ENCODE measurements at places on chromosomes 13 and 19.

- no peak for DNase-seq
Observed at GRCh38 chr13:89550938-89551337, 1796.5 kb upstream of the MIR17HG start.

GRCh38 chr19:5536337-5536894 is 31.3 kb downstream of the TINCR start:
- DNase-seq = peak; percentile 28

DNA sequence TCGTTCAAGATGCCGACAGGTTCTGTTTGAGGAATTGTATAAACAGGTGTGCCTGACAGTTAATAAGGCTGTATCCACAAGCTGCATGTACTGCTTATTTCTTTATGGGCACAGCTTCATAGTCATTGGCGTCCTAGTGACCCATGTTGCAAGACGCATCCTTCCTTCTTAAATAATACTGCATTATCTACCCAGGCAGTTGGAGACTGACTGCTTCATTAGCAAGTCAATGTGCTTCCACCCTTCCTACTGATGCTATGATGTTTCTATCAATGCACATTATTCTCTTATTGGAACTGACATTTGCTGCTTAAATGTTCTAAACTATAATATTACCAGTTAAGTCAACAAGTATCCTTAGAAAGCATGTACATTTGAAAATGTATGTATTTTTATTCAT is 950.0 kb upstream of the MIR17HG start:
- DNase-seq = no peak

GRCh38 chr13:110289174-110289573 is 17.8 kb downstream of the COL4A1 start:
- DNase-seq = no peak

GRCh38 chr13:113875429-113875815 is 11.5 kb upstream of the GAS6 start:
- no peak for DNase-seq

- no peak for DNase-seq
Observed at GRCh38 chr13:73991884-73992283, 142.3 kb downstream of the KLF12 start.

DNA sequence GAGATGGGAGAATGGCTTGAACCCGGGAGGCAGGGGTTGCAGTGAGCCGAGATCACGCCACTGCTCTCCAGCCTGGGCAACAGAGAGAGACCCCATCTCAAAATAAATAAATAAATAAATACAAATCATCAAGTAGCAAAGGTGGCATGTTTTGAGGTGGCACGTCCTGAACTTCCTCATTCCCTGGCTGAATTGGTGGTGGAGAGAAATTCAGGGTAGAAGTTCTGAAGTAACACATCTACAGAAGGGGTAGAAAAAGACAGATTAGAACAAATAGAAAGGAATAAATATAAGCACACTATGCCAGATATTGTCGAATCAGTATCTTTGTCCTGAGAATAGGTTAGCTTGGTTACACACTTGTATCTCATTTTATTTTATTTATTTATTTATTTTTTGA is 6.3 kb downstream of the IFI30 start:
- no peak for DNase-seq

DNA sequence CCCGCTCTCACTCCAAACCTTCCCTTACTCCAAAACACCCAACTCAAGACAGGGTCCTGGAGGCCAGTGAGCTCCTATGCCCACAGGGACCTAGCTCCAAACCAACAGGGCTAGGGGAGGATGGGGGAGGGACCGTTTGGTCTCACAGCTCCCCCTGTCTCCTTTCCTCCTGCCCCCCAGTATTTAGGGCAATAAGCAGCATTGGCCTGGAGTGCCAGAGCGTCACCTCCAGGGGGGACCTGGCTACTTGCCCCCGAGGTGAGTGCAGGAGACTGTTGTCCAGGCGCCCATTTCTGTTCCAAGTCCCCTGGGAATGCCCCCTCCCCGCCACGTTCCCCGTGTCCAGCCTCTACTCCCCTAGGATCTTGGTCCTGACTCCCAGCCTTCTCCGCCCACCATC is 792 bp downstream of the RETN start:
- DNase-seq = no peak

- no peak for DNase-seq
Observed at GRCh38 chr13:83340170-83340569, 542.1 kb downstream of the SLITRK1 start.

GRCh38 chr13:23847497-23847896 is 41.7 kb downstream of the MIPEP start:
- DNase-seq = no peak

DNA sequence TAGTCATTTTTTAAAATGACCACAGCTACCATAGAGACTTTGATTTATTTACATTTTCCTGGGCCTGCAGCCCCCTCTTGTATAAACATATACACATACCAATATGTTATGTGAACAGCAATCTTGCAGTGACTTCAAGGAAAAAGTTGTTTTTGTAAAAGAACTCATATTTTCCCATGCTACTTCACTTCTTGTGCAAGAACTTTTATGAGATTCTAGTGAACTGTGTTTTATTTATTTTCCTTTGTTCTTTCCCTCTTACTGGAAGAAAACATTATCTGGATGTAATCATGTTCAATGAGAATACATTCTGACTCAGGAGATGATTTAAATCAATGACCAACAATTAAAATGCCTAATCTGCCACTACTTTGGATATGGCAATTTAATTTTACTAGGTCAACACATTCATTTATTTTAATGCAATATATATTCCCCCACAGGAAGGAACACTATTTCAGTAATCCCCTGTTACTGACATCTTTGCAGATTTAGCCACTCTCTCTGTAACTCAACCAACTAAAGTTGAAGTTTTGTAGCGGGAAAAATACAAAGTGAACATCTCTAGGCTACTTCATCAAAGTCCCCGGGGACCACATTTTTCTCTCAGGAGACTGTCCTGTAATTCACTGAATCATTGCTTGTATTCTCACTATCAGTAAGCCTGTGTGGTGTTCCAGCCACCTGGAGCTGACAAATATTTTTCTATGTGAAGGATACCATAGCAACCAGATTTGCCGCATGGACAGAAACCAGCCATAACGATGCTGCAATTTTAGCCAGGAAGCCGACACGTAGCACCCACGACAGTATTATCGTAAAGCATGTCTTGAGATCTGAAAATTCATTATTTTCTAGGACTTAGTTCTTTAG is 90.5 kb downstream of the STARD13 start:
- DNase-seq = peak; percentile 59

DNA sequence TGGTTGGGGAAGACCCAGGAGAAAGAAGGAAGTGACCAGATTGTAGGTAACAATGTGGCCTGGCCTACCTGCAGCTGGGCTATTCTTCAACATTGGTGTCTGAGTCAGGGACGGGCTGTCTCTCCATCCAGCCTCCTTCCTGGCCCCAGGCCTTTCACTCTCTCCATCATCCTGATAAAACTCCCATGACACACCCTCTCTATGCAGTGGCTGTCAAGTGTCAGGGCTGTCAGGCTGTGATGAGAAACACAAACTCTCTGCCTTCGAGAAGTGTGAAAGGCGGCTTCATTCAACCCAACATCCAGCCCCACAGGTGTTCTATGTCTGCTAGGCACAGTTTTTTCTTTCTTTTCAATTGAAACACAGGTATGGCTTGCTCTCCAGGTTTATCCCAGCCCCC is 153.3 kb upstream of the VSTM2B start:
- DNase-seq = no peak

DNA sequence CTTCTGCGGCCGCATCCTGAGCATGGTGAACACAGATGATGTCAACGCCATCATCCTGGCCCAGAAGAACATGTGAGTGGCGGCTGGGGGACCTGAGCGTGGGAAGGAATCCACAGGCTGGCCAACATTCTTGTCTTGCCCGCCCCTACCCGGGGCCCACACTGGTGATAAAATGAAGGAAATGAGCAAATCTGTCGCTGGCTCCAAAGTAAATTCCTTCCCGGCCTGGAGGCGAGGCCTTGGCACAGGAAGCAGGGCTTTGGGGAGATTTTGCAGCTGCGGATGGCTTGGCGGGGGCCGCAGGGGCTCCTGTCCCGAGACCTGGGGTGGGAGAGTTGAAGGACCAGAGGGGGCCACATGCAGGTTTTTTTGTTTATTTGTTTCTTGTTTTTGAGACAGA is 4.4 kb downstream of the KXD1 start:
- no peak for DNase-seq

DNA sequence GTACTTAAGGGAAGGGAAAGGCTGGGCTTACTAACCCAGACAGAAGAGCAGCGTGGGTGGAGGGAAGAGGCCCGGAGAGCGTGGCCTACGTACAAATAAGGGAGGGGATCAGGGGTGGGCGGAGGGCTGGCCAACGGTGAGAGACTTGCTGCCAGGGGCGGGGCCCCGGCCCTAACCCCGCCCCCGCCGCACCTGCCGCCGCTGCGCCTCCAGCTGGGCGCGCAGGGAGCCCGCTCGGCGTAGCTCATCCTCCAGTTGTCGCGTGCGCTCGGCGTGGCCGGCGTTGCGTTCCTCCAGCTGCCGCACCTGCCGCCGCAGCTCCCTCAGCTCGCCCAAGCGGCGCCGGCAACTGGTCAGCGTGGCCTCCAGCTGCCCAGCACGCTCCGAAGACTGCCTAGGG is 5.7 kb downstream of the HOOK2 start:
- DNase-seq = peak; percentile 76

DNA sequence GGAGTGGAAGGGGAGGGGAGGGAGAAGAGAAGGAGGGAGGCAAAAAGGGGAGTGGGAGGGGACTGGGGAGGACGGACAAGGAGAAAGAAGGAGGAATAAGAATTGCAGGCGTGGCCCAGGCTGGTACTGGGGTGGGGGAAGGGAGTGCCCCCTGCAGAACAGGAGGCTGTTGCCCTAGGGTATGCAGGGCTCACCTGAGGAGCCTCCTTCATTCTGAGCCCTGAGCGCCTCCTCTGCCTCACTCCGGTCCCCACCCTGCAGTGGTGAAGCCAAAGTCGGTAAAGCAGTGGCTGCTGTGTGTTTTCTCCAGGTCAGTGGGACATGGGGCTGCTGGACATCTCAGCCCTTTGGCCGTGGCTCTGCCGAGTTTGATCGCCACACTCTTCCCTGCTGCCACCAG is 9.1 kb upstream of the CDC16 start:
- DNase-seq = peak; percentile 18

GRCh38 chr13:37456041-37456440 is 142.5 kb downstream of the POSTN start:
- DNase-seq = no peak

DNA sequence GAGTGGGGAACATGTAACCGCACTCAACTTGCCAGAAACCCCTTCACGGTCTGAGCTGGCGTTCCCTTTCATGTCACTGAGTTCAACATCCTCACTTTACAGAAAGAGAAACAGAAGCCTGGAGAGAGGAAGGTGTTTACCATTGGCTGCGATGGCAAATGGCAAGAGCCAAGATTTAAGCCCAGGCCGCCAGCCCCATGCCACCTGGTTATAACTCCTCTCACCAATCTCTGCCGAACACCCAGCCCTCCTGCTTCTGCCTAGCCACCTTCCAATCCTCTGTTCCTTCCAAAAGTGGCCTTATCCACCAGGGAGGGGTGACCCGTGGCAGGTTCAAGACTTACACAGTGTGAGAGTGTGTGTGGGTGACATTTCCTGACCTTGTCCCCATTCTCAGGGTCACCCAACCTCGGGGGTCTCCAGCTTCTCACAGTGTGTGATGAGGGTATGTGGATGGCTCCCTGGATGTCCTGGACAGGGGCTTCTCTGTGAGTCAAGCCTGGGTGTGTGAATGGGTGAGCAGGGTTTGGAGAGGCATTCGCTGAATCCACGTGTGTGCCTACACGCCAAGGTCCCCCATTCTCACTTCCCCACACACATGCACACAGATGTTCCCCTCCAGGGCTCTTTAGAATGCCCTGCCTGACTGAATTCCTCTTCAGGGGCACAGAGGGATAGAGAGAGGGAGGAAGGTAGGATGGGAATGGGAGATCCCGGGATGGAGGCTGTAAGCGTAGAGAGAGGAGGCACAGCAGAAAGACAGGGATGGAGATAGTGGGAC is 1.2 kb downstream of the CADM4 start:
- no peak for DNase-seq

GRCh38 chr19:54523403-54523802 is 20.8 kb downstream of the LAIR2 start:
- no peak for DNase-seq

GRCh38 chr13:101785858-101786257 is 333.4 kb downstream of the ITGBL1 start:
- peak; percentile 5 for DNase-seq

GRCh38 chr13:112078879-112079531 is 12.1 kb downstream of the SOX1 start:
- DNase-seq = no peak

DNA sequence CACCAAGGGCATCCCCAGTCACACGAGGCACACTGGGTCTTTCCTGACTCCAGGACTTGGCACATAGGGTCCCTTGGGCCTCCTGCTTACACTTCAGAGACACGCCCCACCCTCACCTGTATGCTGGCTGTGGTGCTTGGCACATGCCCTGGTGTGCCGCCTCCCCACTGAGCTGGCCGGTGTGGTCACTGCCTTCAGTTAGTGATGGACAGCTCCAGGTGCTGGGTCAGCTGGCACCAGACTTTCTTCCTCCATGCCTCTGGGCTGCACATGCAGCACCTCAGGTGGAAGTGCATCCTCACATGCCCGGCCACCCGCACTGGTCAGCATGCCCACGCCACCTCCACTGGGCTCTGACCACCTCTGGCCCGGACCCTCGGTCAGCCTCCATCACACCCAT is 52.9 kb downstream of the KLF2 start:
- DNase-seq = no peak

DNA sequence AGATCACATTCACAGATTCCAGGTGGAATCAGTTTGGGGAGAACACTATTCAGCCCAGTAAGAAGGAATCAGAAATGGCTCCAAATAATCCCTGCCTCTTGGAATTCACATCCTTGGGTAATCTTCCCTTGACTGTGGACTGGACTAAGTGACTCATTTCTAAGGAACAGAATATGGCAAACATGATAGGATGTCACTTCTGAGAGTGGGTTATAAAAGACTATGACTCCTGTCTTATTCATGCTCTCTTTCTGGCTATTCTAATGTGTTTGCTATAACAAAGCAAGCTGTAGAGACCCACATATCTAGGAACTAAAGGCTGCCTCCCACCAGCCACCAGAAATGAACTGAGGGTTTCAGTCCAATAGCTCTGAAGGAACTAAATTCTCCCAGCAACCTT is 37.8 kb downstream of the MBD3L2B start:
- no peak for DNase-seq

GRCh38 chr13:23674795-23675640 is 104.8 kb downstream of the TNFRSF19 start:
- peak; percentile 27 for DNase-seq

- peak; percentile 37 for DNase-seq
Observed at GRCh38 chr13:25165663-25166062, 6.4 kb downstream of the AMER2 start.

DNA sequence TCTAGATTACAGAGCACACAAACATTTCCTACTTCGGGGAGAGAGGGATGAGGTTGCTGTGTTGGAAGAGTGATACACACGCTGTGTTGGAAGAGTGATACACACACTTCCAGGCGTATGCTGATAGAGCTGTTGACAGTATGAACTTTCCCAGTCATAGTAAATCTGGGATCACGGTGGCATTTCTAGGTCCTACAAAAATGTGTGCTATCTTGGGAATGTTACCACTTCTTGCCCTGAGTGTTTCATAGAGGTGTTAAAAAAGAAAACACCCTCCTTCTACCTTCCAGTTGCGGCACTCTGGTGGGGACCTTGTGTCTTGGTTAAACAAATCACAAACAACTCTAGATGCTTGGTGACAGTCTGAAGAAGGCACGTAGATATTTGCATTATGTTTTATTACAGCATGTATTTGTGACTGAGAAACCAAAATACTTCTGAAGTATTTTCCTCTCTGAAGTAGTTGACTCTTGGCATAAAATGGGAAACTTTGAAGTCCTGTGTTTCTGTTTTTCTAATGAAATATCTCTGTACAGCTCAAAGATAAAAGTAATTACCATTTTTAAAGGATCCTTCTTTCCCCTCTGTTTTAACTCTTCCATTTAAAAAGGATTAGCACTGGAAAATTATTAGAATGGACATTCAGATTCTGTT is 52.5 kb downstream of the ARHGAP35 start:
- no peak for DNase-seq

Measured in NCI-H526 (cell line).